CD4-positive, alpha-beta memory T cell (primary cell): ENCODE measurements at places on chromosomes 2 and 18. TPM values are rescaled to one million over a fixed set of nuclear protein-coding genes. Genes with fewer than 3 reads are reported as not detected.

SELENOI gene
- 3.1 TPM for polyA plus RNA-seq

DNA sequence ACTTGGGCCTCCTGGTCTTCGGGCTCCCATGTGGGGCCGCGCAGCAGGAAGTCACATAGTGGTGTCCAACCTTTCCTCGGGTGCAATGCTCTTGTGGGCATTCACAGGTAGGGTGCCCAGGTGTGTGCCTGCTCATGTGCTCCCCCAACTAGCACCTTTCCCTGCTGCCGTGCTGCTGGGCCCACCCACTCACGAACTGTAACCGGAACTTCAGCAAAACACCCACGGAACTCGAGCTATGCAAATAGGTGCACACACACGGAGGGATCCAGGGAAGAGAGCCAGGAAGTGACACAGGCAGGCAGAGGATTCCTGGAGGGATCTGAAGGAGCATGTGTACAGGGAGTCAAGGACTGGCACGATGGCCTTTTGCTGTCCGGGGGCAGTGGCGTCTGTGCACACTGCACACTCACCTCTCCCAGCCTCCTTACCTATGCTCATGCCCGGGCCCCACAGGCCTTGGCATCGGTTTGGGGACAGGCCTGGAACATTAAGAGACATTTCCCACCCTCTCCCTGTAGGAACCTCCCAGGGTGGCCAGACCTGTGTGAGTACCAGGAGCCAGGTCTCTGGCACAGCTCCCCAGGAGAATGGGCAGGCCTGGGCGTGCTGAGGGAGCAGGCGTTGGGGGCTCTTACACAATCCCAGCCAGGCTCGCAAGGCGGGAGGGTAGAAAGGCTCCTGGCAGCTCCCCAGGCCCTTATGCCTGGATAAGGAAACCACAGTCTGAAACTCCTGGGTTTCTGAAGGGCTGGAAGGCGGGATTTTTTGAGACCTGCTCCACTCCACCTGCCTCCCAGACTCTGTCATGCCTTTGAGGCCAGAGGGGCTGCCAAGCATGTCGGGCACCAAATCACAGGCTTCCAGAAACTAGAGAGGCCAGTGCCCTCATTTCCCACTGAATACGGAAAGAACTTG lies 6.6 kb upstream of the PTMA start:
- no peaks in the 10 kb centered on the region for H3K27me3 ChIP-seq
- DNase-seq, result no peak
- no peak overlapping the region for H3K4me3 ChIP-seq
- H3K36me3 ChIP-seq, result no peaks in the 10 kb centered on the region
- peaks cover 12% of the 10 kb centered on the region for H3K4me1 ChIP-seq
- no peak overlapping the region for H3K27ac ChIP-seq

DNA sequence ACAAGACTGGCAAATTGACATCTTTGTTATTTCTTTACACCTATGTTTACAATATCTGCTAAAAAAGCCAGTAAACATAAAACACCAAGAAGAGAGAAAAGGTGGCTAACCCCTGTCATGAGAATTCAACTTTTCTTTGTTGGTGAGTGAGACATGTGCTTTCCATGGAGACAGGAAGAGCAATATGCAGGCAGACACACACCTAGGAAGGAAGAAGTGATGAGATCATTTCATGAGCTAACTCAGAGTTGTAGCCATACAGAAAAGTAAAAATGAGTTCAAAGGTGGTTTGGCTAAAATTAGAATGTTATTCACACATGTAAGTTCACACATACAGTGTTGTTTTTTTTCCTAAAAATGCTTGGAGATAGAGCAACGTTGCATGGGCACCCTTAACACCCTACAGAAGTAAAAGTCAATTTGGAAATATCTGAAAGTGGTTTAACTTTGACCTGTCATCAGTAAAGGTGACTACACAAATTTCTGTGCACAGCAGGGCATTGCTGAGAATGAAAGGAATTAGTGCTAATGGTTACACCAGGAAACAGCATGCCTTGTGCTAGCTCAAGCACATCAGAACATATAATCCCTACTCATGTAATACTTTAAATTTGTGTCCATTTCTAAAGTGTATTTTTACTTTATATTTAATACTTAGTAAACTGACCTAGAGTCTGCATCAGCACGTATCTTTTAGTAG lies 557.6 kb downstream of the CBLN2 start:
- no peak for DNase-seq
- no peaks in the 10 kb centered on the region for H3K4me1 ChIP-seq
- no peak overlapping the region for H3K27ac ChIP-seq
- no peaks in the 10 kb centered on the region for H3K36me3 ChIP-seq
- no peak overlapping the region for H3K4me3 ChIP-seq

HOXD8 gene
- polyA plus RNA-seq, result not detected

RTP5 gene
- not detected for polyA plus RNA-seq

UGT1A10 gene
- polyA plus RNA-seq, result not detected
